Epithelial cell of proximal tubule (primary cell): ENCODE measurements at places on chromosomes 1 and 21.

DNA sequence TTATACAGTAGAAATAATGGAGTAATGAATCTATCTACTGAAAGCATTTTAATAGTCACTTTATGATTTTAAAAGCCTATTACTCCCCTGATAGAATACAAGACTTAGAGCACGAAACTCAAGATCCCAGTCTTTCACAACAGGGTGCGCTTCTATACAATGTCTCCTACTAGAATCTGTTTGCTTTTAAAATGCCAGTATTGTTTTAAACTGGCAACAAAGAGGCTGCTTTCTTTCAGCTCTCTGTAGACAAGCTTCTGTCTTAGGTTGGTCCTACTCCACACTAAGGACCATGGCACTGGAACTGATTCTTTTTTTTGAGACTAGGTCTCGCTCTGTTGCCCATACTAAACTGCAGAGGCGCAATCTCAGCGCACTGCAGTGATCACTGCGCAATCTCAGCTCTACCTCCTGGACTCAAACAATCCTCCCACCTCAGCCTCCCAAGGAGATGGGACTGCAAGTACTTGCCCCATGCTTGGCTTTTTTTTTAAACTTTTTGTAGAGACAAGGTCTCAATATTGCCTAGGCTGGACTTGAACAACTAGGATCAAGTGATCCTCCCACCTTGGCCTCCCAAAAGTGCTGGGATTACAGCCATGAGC is 4.8 kb downstream of the DCAF8 start:
- DNase-seq, result no peak

DNA sequence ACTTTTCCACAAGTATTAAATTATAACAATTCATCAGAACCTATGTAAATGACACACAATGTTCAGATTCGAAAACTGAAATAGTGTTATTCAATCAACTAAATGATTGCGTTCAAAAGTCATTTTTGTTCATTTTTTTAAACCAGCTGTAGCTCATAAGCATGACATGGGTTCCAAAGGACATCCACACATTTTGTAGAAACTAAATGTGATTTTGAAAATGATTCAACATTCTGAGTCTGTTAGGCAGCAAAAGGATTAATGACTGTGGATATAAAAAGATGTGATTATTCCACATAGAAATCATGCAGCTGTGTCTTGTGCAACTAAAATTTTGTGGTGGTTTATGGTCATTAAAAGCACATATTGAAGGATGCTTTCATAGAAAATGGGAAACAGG is 204.5 kb downstream of the BRINP3 start:
- no peak for DNase-seq

GRCh38 chr1:245398180-245398579 is 243.4 kb downstream of the KIF26B start:
- DNase-seq, result no peak

- DNase-seq, result no peak
These were observed 21.9 kb downstream of the DIRAS3 start for GRCh38 chr1:68028566-68028965.

DNA sequence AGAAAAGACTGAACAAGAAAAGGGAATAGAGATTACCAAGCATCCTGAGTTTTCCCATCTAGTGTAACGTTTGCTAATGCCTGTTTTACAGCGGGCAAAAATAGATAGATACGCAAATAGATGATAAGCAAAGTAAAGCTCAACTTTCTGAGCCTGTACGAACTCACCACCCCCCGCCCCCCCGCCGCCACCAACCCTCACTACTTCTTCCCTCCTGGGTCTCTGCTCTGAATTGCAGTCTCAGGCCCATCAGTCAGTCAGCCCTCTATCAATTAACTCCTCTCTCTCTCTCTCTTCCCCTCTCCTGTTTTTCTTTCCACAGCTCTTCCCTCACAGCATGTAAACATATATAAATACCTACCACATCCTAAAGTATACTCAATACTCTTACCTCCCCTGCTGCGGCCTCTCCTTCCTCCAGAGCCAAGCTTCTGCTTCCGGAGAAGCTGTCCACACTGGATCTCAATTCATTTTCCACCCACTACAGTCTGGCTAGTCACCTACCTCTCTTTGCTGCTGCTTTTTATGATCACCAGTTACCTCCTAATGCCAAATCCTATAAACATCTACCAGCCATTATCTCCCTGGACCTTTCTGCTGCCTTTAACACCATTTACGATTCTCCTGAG is 64.6 kb downstream of the CAPN2 start:
- DNase-seq, result no peak

GRCh38 chr1:87200875-87201638 is 127.6 kb upstream of the LMO4 start:
- DNase-seq, result no peak
